ENCODE measurements at places on chromosomes 1 and 21.

- no peak for DNase-seq
These were observed 128.3 kb upstream of the TNR start for GRCh38 chr1:175871647-175872046.

GRCh38 chr1:116329524-116330341 is 43.3 kb upstream of the ATP1A1 start:
- no peak for DNase-seq

- DNase-seq, result peak; percentile 64
These were observed 10.6 kb downstream of the AVPR1B start for GRCh38 chr1:206106328-206107167.

GRCh38 chr1:25996966-25997827 is 666 bp downstream of the PAFAH2 start:
- no peak for DNase-seq

DNA sequence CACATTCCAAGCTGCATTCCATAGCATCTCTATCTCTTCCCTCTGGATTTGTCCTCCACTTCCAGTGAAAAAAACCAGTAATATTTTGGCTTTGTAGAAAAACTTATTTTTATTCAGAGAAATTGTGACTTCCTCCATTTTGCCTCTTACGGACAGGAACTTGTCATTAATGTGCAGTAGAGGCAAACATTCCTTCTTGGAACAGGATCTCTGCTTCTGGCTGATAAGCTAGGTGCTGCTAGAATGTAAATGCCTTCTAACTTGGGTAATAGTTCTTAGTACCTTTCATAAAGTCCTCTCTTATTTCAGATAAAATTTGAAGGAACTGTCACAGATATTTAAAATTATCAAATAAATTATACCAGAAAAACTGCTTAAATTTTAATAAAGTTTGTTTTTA is 707.8 kb downstream of the USP25 start:
- DNase-seq, result no peak

DNA sequence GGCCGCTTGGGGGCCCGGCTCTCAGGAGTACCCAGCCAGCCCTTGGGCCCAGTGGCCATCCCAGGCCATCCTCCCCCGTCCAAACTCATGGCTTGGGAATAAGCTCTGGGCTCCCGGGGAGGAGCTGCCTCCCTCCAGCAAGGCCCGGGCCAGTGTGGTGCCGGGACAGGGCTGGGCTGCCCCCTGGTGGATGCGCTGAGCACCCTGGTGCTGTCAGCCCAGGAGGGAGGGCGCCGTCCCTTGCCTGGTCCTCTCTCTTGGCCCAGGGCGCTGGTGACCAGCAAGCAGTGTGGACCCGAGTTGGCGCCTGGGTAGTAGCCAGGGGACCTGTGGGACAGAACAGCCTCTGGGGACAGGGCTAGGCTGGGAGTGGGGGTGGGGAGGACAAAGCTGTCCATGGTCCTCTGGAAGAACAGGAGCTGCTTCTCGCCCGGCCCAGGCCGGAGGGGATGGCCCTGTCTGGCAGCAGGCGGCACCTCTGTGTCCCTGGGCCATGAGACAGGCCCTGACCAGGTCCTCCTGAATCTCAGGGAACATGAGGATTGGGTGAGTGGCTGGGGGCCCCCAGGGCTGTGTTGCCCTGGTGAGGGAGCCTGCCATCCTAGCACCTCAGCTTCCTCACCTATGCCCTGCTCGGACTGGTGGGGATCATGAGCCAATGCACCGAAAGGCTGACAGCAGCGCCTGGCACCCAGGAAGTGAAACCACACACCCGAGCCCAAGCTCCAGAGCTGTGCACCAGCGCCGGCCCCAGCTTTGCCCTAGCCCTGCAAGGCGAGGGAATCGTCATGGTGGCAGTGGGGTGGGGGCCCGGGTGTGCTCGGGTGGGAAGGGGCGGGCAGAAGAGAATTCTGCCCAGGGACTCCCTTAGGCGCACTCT is 9.4 kb downstream of the MORN1 start:
- DNase-seq, result peak; percentile 59

- DNase-seq, result no peak
These were observed 237.7 kb downstream of the SLC45A1 start for GRCh38 chr1:8555582-8555981.

DNA sequence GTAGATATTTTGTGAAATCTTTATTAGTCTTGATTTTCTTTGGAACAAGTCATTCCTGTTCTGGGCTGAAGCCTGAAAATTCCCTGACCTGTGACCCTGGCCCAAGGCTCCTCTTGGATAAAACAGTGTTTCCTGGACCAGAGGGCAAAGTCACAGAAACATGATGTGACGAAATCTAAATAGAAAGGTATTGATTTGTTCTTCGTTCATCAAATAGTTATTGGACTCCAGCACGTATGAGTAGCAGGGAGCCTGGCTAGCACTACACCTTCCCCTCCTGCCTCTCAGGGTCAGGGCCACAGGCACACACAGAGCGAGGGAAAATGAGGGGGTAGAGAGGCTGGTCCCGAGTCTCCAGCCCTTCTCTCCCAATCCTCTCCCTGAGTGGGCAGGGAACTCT is 1.7 kb upstream of the CLDN14 start:
- no peak for DNase-seq

- no peak for DNase-seq
These were observed 41.7 kb upstream of the ZC3H12A start for GRCh38 chr1:37432716-37433115.

- peak; percentile 47 for DNase-seq
These were observed at the start of gene SLX9 for GRCh38 chr21:44939532-44940115. SLX9 (plus strand) TSS chr21:44940029; CDS start chr21:44940058, 29 bp downstream.

DNA sequence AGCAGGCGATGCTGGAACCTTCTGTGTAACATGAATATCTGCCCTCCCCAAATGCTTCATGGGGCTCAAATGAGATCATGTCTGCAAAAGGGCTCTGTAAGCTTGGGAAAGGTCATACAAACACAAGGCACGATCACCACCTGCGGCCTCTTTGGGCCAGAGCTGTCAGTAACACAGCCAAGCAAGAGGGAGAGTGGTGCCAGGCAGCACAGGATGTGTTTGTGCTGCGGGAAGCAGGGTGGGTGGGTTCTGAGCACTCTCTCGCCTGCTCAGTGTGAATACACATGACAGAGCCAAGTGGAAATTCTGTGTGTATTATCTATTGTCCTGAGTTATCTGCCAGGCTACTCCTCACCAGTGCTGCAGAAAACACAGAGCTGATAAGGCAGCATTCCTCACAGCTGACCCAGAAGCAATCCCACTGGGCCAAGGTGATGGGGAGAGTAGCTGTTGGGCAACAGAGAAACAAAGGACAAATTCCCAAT is 101.2 kb downstream of the LAMC2 start:
- DNase-seq, result no peak

GRCh38 chr1:93756657-93757056 is 75.0 kb upstream of the BCAR3 start:
- no peak for DNase-seq

- DNase-seq, result no peak
These were observed 7.5 kb downstream of the SLX9 start for GRCh38 chr21:44947111-44947929.
